ENCODE measurements at places on chromosomes 3 and 15. TPM values are rescaled to one million over a fixed set of nuclear protein-coding genes. Genes with fewer than 3 reads are reported as not detected.

DNA sequence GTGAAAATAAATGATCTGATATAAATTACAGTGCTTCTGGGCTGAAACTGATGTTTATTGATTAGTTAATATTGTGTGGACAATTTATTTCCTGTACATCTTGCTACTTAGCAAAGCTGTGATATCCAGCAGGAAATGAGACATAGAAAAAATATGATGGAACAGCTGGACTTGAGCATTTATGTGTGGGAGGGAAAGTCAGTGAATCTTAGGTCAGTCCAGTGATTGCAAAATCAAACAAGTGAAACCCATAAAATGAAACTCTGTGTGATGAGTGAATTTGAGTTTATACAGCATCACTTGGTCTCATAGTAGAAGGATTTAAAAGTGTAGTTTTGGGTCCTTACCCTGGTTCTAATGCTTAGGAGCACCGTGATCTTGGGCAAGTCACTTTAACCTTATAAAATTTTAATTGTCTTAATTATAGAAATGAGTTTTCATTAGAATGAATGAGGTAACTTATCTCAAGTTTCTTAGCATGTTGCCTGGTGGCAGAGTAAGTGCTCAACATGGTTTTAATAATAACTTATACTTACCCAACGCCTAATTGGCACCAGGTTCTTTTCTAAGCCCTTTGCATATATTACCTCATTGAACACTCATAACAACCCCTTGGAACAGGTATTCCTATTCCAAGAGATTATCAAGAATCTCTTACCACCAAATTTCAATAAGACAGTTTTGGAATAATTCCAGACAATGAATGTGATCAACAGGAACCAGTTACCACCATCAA lies 194.6 kb downstream of the ADAMTSL3 start:
- peak; percentile 76 for DNase-seq

GRCh38 chr3:124333931-124334640 lies 342.2 kb upstream of the ROPN1 start:
- no peak for DNase-seq

DNA sequence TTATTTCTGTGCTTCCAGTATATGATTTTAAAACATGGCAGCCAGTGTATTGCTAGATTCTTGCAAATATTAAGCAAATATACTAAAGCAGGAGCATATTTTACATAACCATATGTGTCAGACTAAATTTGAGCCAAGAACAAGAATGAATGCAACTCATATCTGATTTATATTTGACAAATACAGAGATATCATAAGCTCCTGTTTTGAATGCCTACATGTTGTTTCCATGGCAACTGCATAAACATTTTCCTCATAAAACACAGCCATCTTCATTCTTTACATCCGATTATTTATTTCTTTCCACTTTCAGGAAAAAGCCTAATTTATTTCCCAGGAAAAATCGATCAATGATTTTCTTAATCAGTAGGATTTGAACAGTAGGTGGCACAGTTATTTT lies 172.2 kb upstream of the TSPAN3 start:
- DNase-seq = no peak

- DNase-seq = peak; percentile 61
These were observed 285.1 kb upstream of the MANF start for GRCh38 chr3:51099794-51100535.

GRCh38 chr15:47409600-47409999 lies 307.7 kb upstream of the SEMA6D start:
- DNase-seq = no peak

DNA sequence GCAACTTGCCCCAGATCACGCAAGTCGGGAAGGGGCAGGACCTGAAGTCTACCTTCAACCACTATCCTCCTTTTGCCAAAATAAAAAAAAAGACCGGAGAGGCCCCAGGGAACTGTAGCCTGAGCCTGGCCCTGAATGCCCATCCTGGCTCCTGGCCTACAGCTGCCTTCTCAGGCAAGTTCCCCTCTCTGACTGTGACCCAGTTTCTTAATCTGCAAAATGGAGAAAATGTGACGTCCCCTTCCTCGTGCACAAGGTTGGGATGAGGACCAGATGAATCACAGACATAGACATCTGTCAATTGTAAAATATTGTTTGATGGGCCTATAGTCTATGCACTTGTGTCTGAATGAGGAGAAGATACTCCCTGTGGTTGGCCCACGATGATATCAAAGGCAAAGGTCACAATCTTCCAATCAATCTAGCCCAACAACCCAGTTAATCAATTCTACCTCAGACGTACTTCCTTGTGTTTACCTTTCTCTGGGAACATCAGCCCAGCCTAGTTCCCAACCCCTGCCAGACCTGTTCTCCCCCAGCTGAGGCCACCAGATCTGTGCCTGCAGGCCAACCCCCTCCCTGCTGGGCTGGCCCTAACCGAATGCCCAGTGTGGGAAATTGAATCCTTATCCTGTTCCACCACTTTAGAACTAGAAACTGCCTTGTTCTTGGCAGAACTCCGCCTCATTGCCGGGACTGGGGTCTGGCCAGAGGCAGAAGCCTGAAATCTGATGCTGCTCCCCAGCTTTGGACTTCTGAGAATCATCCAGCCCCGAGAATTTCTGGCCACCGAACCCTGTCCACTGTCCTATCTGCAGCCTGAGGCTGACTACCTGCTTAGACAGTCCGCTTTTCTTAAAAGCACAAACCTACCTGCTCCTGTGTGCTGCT lies 101.8 kb upstream of the LIPC start:
- no peak for DNase-seq

GPR160 gene
- 1.8 TPM for total RNA-seq

DNA sequence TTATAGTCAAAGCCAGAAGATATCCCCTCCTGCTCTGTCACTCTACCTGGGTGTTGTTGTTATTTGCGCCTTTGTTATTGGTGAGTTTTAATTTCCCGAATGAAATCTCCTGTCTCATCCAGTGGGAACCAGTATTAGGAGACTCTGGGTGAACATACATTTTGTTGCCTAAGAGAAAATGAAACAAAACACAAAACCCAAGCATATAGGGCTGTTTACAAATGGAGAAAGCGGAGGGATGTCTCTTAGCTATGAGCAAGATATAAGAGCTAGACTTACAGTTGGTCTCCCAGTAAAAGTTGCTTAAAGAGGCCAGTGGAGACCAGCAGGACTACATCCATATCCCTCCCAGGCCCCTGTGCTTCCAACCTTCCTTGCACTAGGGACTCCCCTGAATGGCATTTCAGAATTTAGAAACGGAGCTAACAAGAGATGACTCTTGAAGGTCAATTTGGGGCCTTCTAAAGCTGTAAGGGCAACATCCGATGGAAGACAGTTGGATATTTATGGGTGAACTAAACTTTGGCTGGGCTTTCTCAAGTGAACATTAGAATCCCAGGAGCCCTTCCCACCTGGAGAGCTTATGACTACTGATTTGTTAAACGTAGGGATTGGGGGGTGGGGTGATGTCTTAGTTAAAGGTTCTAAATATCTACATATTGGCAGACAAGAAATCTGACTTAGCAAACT lies 2.7 kb downstream of the EOMES start:
- no peak for DNase-seq

GRCh38 chr3:135809021-135809634 lies 156.4 kb upstream of the PPP2R3A start:
- no peak for DNase-seq

DNA sequence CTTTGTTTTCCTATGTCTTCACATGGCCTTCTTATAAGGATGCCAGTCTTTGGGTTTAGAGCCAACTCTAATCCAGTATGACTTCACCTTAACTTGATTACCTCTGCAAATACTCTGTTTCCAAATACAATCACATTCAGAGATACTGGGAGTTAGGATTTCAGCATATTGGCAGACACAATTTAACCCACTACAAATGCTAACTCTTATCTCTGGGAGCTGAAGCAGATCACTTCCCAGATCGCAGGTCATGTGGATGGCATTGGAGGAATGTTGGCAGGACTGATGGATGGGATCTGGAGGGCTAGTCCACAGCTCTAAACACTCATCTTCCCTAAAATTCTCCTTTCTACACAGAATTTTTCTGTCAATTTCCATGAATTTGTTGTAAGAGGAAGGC lies 46.2 kb upstream of the ADGRG7 start:
- no peak for DNase-seq

DNA sequence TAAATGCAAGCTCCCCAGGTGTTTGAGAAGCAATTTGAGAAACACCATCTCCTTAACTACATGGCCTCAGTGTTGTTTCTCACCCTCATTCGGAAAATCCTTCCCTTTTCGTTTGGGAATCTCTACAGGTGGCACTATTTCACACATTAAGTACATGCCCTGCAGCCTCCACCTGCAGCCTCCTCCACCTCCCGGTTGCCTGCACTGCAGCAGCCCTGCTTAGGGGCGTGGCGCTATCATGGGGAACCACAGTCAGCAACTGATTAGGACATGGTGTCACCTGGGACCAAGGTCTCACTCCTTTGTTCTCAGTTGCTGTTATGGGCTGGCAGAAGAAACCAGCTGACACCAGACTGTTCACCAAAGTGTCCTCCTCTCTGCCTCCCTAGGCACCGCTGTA lies 11.7 kb upstream of the ZNF774 start:
- DNase-seq = no peak

FURIN gene
- total RNA-seq = 39.8 TPM

RTP1 gene
- not detected for total RNA-seq

DNA sequence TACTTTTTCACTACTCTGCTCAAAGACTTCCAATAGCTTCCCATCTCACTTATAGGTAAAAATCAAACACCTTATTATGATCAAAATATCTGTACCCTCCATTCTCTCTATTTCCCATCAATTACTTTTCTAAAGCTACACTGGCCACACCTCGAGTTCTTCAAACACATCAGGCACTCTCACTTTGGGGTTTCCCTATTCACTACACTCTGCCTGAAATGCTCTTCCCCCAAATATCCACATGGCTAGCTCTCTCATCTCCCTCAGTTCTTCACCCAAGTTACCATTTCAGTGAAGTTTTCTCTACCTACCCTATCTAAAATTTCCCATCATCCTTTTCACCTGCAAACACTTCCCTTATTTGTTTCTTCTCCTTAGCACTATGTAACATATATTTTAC lies 14.8 kb downstream of the UBE3A start:
- no peak for DNase-seq

LCTL gene
- not detected for total RNA-seq

- DNase-seq = no peak
These were observed 1.6 kb downstream of the CYP11A1 start for GRCh38 chr15:74365598-74366445.

- DNase-seq = no peak
These were observed 249.5 kb upstream of the EOMES start for GRCh38 chr3:27971600-27971999.

All from dermis microvascular lymphatic vessel endothelial cell (primary cell).